ENCODE measurements at places on chromosomes 3 and 15.

- DNase-seq: no peak
Observed at GRCh38 chr15:91043202-91043874, 20.9 kb upstream of the VPS33B start.

- no peak for DNase-seq
Observed at GRCh38 chr3:7410782-7411181, 549.9 kb downstream of the GRM7 start.

DNA sequence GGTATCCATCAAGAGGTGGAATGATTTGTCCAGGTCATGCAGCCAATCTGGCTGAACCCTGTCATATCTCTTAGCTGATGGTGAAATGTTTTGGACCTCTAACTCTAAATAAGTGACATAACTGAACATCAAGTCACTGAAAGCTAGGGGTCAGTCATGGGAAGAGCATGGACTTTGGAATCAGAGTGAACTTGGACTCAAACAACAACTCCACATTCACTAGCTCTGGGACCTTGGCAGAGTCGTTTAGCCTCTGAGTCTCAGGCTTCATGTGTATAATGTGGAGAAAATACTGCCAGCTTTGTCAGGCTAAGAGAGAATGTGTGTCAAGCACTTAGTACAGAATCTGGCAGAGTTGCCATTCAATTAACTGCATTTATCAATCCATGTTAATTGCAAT lies 557.8 kb upstream of the CFAP20DC start:
- DNase-seq: no peak

DNA sequence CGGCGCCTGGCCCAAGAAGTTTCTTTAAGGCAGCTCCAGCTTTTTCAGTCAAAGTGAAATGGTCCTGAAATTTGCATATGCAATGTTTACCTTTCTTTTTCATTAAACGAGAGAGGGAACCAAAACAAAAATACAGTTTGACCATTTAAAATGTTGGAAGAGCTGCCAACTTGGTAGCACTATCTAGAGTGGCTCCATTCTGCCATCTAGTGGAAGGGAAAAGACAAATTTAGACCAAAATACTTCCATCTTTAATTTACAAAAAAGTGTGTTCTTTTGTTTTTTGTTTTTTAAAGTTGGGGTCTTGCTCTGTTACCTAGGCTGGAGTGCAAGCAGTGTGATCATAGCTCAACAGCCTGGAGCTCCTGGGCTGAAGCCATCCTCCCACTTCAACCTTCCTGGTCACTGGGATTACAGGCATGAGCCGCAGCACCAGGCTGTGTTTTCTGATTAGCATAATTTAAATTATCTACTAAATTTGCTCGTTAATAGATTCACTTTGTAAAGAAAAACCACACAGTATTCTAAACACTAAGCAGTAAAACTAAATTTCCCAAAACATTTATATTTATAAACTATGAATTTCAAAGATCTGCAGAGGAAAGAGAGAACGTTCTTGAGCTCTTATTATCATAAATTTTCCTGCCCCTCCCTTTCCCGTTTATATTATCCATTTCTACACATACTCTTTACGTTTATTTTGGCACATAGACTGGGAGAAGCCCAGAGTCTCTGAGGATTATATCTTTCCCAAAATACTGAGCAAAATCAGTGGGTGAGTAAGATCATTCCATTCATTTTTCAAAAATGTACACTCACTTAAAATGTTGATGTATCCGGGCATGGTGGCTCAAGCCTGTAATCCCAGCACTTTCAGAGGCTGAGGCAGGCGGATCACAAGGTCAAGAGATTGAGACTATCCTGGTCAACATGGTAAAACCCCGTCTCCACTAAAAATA lies 15.4 kb upstream of the RFC4 start:
- no peak for DNase-seq

GRCh38 chr3:73623346-73623745 lies 1.4 kb downstream of the PDZRN3 start:
- no peak for DNase-seq

Measured in right renal cortex interstitium (tissue), 3 donors.